ENCODE measurements at places on chromosomes 13 and 19. TPM values are rescaled to one million over a fixed set of nuclear protein-coding genes. Genes with fewer than 3 reads are reported as not detected.

APBA3 gene
- 13.8 TPM for polyA plus RNA-seq

IL4I1 gene
- not detected for polyA plus RNA-seq

IRGC gene
- not detected for polyA plus RNA-seq

CCDC70 gene
- polyA plus RNA-seq: not detected

CEACAM1 gene
- polyA plus RNA-seq: 54.2 TPM

ASF1B gene
- 26.2 TPM for polyA plus RNA-seq

CYSLTR2 gene
- not detected for polyA plus RNA-seq

ZNF324 gene
- 5.1 TPM for polyA plus RNA-seq

SPRED3 gene
- polyA plus RNA-seq: 2.5 TPM

CFD gene
- 36.2 TPM for polyA plus RNA-seq

VAV1 gene
- 2.9 TPM for polyA plus RNA-seq

TLE2 gene
- polyA plus RNA-seq: 19.2 TPM

WDR88 gene
- polyA plus RNA-seq: not detected

EPSTI1 gene
- polyA plus RNA-seq: 11.3 TPM

WDR87 gene
- polyA plus RNA-seq: 0.01 TPM

ZNF888 gene
- polyA plus RNA-seq: 1.9 TPM

CEACAM7 gene
- polyA plus RNA-seq: not detected

SLC44A2 gene
- 5.7 TPM for polyA plus RNA-seq

NKPD1 gene
- 0.09 TPM for polyA plus RNA-seq

COX7A1 gene
- polyA plus RNA-seq: 1.3 TPM

PCSK4 gene
- polyA plus RNA-seq: 12.5 TPM

C1QTNF9B gene
- polyA plus RNA-seq: not detected

CFAP97D2 gene
- not detected for polyA plus RNA-seq

KLHL1 gene
- polyA plus RNA-seq: not detected

PTH2 gene
- polyA plus RNA-seq: not detected

PABPC3 gene
- not detected for polyA plus RNA-seq

FCAR gene
- 0.22 TPM for polyA plus RNA-seq

CYP4F11 gene
- polyA plus RNA-seq: 0.58 TPM

PNMA8B gene
- not detected for polyA plus RNA-seq

OR7C1 gene
- not detected for polyA plus RNA-seq

ZSCAN4 gene
- polyA plus RNA-seq: 0.06 TPM

CGB7 gene
- polyA plus RNA-seq: 0.13 TPM

FBXO46 gene
- 5.4 TPM for polyA plus RNA-seq

Data from small intestine (tissue), 16 donors.